Right forelimb (tissue), 1 donor: ENCODE measurements at places on chromosomes 1 and 21.

GRCh38 chr1:29543586-29543985 is 307.3 kb downstream of the PTPRU start:
- no peak for DNase-seq

DNA sequence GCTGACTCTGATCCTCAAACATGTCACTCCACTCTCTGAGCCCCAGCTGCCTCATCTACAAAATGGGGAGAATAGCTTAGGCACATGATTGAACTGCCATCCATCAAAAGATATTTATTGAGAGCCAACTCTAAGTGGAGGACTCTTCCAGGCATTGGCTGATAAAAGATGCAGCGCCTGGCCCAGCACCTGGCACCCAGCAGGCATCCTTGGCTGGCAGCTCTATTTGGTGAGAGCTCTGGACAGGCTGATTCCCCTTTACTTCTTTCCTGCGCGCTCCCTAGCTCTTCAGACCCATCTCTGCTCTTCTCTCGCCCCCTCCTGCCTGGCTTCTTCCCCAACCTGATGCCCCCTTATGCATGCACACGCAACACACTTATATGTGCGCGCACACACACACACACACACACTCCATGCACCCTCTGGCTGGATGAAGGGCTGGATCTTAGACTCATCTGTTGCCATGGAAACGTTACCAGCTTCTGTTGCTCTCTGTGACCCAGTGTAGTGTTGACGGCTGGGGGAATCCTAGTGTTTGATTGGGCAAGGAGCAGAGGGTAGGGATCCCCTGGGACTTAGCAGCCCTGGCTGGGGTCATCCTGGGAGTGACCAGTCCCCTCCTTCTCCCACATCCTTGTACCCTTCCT is 49.3 kb downstream of the VWA5B1 start:
- no peak for DNase-seq

DNA sequence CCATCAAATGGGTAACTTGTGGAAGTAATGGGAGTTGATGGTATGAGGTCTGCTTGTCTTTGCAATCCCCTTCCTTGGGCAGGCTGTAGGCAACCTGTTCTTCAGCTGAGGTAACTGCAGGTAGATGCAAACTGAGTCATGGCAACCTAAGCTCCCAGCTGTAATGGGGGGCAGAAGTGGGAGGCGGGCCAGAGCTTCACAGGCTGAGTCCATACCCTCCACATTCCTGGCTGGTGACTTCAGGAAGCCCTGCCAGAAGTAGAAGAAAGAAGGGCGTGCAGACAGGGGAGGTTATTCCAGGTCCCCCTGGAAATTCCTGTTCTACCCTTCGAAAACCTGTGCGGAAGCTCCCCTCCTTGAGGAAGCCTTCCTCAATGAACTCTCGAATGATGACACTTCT is 44.9 kb downstream of the ARHGEF11 start:
- no peak for DNase-seq

DNA sequence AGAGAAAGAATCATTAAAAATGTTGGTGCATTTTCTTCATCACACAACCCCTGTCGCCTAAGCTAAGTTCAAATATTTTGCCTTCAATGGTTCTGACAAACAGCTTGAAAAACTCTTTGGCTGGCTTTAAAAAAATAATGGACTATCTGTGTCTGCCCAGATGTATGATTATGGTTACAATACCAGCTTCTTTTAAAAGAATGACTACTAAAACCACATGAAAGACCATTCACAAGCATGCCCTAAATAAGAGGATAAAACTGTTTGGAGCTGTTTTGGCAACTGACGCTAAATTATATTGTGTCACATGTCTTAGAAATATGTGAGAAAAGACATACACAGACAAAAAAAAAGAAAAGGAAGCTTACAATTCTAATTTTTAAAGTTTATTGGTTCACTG is 23.7 kb upstream of the PLPPR4 start:
- no peak for DNase-seq

DNA sequence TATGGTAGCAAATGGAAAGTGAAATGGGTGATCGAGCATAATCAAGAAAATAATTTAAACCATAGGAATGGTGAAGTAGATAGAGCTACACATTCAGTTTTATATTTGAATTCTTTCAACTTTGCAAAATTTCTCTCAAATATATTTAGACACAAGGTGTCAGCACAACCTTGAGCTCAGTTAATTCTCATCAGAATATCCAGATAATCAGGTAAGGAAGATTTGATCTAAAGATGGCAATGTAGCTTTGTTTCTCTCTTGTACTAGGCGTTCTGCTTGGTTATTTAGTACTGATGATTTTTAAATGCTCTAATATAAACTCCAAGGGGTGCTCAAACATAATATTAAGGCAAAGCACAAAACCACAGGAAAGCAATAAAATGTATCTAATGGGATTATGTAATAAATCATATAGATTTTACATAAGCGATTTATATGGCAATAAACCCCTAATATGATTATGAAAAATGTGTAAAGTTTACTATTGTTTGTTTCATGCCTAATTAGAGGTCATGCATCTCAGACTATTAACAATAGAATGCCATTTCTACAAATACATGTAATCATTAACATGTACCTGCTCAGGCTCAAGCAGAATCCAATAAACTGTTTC is 32.4 kb upstream of the SERTAD4 start:
- DNase-seq, result no peak

DNA sequence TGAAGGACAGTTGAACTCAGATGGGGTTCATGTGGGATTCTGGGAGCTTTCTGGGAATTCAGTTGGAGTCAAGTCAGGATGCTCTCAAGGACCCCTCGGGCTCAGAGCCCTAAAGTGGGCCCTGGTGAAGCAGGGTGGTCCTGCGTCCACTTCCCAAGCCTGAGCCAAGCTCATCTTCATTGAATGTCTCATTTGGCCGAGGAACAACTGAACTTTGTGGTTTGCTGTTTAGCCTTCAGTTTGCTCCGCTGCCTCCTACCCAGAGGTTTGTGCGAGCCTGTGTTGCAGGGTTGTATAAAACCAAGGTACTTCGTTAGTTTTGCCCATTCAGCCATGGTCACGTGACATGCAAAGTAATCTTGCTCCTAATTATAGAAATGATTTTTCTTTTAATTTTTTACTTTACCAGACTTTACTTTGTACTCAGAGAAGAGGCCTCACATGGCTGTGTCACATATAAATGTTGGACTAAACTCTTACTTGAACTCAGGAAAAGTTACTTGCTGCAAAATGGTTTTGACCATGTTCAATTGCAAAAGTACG is 49.7 kb downstream of the B3GALT5 start:
- DNase-seq, result no peak

- DNase-seq, result no peak
Measured at GRCh38 chr1:31691951-31692350, 11.9 kb downstream of the COL16A1 start.

DNA sequence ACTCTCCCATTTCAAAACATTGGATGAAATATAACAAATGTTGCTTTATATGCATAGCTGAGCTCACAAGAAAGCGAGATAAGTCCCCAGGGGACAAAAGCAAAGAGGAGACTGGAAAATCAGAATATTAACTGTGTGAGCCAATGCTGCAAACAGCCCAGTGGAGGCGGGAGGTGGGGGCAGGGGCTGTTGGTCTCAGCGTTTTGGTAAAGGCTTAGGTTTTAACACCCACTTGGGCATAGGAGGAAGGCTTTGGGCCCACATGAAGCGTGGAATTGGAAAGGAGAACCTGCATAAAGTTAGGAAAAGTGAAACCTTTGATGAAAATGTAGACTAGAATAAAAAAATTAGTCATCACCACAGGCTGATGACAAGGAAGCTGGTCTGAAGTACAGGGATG is 30.2 kb upstream of the SMIM12 start:
- DNase-seq, result no peak
